ENCODE measurements at places on chromosomes 7 and 10.

- DNase-seq, result no peak
Observed at GRCh38 chr7:81355911-81356310, 413.9 kb downstream of the HGF start.

DNA sequence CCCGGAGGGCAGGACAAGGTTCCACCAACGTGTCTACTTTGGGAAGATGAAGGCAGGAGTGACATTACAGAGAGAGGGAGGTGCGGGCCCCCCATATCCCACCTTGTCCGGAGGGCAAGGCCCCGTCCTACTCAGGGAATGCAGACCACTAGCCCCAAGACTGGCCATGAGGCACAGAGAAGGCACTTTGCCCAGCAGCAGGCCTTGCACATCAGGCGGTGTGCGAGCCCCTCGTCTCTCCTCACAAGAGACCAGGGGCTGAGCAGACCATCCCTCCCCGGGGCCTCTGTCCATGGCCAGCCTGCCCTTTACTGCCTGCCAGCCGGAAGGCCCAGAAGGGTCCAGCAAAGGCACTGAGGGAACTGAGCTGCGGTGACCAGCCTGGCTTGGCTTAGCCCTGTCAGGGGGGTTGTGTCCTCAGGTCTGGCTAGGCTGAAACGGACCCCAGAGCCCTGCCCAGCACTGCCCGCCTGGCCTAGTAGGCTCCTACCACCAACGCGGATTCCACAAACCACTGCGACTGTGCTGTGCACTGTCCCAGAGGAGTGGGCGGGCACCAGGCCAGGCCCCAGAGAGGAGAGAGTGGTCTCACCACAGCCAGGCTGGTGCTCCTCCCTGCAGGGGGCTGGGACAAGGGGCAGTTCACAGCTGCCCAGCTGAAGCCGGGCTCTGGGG, 16.7 kb downstream of the CAMK2B start:
- no peak for DNase-seq

DNA sequence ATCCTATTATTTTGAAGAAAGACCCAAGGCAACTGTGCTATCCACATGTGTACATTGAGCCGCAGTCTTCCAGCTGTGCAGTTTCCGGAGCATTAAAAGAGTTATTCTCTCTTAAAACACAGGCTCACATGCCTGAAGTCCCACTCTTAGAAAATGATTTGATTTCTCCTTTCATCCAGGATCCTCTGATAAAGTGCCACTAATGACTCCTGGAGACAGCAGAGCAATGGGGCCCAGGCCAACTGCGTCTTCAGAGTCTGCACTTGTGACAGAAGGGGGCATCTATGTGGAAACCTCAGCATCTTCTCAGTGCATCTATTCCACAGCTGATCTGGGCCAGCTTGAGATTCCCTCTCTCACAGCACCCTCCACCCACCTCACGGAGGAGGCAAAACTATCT, 482.1 kb upstream of the AKR1E2 start:
- DNase-seq, result no peak

GRCh38 chr10:63368365-63368764, 97.4 kb downstream of the JMJD1C start:
- DNase-seq, result no peak

DNA sequence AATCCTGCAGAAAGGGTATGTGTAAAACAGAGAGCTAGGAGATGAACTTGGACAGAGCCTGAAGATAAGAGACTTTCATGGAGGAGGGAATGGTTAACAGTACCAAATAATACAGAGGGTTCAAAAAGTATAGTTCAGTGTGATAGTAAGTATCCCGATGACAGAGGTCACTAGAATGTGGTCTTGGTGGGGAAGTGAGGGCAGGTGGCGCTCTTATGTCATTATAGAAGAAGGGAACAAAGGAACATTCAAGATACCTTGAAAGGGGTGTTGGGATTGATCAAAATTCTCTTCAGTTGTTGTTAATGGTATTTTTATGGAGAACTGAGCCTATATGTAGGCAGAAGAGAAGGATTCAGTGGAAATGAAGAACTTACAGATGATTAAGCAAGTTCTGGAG, 312.5 kb downstream of the SUGCT start:
- no peak for DNase-seq

- DNase-seq, result no peak
Observed at GRCh38 chr10:34580214-34580613, 234.9 kb downstream of the PARD3 start.

DNA sequence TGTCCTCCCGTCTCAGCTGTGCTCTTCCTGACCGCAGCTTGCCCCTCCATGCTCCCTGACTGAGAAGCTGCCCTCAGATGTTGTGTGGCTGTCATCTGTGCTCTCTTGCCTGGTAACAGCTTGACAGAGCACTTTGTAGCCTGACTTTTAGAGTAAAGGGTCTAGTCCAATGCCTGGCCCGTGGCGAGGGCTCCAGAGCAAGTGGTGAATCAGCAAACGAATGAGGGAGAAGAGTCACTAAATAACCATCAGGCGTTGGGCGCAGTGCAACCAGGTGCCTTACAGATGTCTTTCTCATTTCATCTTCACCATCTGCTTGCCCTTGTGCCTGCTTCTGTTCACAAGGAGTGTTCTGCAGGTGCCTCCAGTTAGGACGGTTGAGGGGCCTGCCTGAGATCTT, 45.6 kb downstream of the MKI67 start:
- no peak for DNase-seq

DNA sequence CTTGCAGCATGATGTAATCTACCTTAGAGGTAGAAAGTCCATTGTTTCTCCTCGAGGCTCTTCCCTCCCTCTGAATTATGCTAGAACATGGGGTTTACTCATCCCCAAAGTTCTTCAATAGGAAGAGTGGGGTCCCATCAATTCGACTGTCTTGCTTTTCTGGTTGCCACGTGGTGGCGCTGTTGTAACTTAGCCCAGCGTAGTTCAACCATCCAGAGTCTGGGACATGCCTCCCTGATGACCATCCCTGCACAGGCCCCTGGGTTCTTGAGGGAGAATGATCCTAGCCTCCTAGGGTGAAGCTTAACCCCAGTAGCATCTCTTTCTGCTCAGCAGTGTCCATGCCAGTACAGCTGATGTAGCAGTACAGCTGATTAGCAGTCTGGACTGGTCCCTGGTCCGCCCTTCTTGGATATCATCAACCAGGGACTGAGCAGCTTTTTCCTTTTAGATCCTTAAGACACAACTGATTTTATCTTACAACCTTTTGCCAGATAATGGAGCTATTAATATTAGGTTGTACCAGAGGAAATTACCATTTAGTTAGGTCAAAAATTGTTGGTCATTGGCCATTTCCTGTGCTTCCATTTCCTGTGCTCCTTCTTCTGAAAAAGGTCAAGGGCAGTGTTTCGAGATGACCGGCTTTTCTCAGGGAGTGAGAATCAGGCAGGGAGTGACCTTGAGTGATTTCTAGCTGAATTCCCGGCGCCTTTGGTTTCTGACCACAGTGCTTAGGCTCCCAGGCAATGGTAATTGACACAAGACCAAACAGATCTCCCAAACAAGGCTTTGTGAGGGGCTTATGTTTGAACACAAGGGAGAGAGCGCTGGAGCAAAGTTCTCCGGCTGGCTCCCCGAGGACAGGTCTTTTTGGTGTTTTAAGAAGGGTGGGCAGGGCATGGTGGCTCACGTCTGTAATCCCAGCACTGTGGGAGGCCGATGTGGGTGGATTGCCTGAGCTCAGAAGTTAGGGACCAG, 65.4 kb downstream of the TACC2 start:
- DNase-seq, result peak; percentile 22

- DNase-seq, result no peak
Observed at GRCh38 chr10:44898665-44899064, 12.5 kb upstream of the TMEM72 start.

DNA sequence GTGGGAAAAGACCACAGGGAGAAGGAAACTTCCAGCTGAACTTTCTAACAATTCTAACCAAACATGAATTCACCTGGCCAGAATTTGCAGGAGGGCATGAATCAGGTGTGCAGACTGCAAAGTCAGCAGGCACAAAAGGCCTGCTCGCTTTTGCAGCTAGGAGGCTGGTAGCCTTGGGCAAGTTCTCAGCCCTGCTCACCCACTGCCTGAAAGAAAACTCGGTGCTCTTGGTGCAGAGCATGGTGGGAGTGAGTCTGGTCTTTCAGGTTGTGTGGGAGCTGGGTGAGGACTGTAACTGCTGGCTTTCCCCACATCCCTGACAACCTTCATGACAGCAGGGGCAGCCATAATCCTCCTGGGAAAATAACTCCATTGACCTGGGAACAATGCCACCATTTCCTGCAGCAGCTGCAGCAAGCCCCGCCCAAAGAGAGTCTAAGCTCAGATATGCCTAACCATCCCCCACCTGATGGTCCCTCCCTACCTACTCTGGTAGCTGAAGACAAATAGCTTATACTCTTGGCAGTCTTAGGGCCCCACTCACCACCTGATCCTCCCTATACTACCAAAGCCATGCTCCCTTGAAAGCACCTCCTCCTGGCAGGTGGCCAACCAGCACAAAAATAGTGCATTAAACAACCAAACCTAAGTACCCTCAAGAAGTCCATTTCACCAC, 31.6 kb downstream of the ZNF117 start:
- DNase-seq, result no peak

DNA sequence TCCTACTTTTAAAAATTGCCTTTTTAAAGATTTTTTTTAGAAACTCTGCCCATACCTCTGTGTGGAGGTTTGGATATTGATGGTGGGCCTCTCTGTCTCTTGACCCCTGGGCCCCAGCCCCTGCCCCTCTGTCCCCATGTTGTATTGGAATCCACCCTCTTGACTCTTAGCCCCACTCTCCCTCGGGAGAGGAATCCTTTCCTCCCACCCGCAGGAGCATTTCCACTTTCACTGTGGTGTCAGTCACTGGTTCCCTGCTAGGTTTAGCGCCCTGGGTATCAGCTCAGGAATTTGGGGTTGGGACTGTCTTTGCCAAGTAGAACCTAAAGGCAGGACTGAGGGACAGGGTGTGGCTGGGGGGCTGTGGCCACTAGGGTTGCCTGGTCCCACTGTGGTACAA, 10.1 kb downstream of the PFKFB3 start:
- no peak for DNase-seq

GRCh38 chr10:38118072-38118807, 24.1 kb downstream of the ZNF37A start:
- DNase-seq, result peak; percentile 14
